BE2C (cell line): ENCODE measurements at places on chromosomes 2 and 18.

DNA sequence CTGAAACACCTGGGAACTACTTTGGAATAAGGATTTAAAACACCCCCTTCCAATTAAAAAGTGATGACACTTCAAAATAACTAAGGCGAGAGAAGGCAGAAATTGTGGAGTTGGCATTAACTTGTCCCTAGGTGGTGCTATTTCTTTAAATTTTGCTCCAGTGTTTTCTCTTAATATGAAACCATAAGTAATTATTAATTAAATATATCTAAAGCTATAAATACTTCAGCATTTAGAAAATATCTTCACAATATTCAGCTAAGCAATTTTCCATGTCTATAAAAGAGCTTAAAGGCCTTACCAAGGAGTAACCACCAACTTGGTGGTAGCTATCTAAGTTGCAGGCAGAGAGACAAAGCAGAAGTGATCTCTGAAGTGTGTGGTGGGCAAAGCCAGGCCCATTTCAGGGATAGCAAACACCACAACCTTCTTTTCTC lies 186.8 kb upstream of the PGAP1 start:
- no peak for DNase-seq

GRCh38 chr2:239184968-239185903 lies 215.6 kb downstream of the HDAC4 start:
- DNase-seq: no peak

- DNase-seq: no peak
Observed at GRCh38 chr2:211457325-211457724, 900.9 kb downstream of the CPS1 start.

DNA sequence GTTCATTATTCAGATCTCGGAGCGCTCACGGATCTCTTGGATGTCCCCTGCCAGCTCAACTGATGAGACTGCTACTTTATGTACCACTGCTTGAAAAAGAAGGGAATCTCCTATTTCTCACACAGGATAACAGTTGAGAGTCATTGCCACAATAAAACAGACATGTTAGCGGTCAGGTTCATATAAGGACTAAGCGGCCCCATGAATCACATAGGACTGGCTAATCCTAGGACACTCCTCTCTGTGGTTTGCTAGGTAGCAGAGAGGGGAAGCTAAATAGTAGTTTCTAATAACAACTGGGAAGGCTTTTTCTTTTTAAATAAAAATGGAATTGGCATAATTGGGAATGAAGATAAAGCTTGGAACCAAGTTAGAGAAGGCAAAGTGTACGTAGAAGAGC lies 15.9 kb upstream of the TGFA start:
- no peak for DNase-seq

GRCh38 chr2:207698301-207698700 lies 13.1 kb upstream of the CCNYL1 start:
- DNase-seq: no peak

- DNase-seq: no peak
Observed at GRCh38 chr18:27723168-27723567, 453.8 kb downstream of the CDH2 start.

GRCh38 chr18:23819001-23819400 lies 129.7 kb downstream of the LAMA3 start:
- DNase-seq: no peak

DNA sequence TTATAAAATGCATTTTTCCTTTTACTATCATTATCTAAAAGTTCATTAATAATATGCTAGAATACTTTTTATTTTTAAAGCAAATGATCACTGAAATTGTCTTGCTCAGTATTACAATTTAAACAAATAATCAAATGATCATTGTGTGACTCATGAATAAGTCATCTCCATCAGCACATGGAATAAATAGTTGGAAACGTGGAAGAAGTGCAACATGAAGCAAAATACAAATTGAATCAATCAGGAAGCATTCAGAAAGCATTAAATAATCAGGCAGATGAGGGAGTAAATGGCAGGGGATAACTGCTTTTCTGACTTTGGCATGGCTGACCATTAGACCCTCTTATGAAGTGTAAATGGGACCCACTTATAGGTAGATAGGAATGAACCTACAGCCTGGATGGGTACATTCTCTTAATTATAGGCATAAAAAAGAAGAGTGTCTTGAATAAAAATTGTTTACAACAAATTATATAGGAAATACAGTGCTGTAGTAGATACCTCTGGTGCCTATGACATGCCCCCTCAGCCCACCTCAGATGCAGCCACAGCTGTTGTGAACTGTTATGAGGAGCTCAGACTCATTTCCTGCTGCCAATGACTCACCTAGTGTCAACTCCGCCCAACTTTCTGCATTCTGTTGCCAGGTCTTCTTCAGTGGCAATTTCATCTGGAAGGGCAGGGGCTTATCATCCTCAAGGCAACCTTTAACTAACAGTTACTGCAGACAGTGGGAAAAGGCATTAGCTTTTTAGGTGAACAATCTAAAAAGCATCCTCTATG lies 936.0 kb downstream of the TRIB2 start:
- DNase-seq: peak; percentile 27

DNA sequence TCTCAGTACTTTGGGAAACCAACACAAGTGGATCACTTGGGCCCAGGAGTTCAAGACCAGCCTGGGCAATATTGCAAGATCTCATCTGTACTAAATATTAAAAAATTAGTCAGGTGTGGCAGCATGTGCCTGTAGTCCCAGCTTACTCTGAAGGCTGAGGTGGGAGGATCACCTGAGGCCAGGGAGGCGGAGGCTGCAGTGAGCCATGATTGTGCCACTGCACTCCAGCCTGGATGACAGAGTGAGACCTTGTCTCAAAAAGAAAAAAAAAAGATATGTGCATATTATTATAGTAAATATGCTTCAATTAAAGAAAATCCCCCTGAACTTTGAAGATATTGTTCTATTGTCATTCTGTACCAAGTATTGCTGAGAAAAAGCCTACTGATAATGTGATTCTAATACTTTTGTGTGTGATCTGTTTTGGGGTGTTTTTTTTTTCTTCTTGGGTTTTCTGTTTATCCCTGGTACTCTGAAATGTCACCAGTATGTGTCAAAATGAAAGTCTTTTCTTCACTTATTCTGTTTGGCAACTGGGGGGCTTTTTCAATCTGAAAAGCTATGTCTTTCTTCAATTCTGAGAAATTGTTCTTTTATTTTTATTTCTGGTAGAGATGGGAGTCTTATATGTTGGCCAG lies 13.2 kb downstream of the NEURL3 start:
- DNase-seq: no peak

DNA sequence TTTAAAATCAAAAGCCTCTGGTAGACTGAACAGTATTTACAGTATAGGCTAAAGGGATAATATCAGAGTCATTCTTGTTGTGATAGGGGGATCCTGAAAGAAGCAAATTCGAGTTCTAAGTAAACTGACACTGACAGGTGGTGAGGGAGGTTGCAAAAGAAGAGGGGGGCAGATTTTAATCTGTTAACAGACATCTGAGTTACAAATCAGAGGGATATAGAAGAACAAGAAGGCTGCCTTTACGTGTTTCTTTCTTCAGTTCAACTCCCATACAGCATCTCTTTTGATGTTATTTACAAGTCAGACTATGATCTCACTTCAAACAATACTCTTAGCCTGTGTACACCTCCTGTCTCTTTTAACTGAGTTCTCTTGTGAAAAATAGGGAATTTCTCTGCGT lies 16.3 kb upstream of the ITGA4 start:
- no peak for DNase-seq

DNA sequence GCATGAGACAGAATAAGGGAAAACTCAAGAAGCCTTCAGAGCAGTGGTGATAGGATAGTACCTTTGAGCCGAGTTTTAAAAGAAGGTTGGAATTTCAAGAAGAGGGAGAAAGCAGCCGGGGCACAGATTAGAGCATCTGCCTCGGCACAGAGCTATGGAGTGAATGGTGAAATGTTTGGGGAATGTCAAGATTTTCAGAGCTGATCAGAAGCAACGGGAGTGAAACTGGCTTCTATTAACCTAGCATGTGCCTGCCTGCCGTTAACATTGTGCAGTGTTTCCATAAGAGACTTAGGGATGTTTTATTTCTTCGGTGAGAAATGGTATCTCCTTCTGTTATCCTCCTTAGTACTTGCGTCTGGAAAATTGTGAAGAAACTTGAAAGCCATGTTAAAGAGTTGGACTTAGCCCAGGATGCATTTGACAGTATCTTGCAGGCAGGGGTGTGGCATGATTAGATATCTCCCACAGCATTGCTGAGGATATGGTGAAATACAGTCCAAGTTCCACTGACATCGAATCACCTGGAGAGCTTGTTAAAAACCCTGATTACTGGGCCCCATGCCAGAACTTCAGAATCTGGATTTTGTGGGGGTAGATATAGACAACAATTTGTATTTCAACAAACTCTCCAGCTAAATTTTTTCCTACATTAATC lies 96.8 kb upstream of the PPP1CB start:
- DNase-seq: no peak

DNA sequence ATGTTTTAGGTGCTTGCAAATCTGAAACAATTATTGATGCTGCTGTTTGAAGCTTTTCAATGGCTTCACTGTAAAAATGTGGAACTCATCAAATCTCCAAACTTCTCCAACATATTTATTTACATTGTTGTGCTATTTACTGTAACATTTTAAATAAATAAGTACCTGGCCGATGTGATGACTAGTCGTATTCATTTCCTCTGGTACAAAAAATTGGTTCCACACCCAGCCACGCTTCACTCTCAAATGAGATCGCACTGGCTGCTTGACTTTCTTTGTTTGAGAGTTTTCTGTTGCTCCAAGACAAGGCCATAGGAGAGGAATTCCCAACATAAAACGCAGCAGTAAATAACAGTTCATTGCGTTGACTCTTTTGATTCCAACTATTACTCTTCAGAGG lies 32.0 kb downstream of the CDH19 start:
- DNase-seq: no peak

DNA sequence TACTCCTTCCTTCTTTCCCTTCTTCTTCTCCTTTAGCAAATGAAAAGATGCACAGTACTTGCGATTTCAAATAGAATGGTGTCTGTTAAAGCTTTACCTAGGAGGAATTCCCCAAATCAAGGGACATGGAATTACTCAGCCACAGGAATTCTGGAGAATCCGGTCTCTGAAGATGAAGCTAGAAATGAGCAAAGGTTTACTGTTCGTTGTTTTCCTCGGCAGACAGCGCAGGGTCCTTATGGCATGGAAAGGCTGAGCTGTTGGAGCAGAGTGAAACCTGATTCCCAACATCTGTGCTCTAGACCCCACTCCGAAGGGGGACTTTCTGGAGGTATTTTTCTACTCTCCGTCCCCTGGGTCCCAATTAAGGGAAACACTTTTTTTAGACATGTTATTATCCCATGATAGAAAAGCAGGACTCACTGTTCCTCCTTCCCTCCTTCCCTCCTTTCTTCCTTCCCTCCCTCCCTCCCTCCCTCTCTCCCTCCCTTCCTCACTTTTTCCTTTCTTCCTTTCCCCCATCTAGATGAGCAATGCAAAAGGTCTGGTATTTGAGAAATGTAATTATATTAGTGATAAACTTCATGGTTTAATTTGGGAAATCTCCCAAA lies 47.1 kb downstream of the CDCA7 start:
- DNase-seq: no peak

DNA sequence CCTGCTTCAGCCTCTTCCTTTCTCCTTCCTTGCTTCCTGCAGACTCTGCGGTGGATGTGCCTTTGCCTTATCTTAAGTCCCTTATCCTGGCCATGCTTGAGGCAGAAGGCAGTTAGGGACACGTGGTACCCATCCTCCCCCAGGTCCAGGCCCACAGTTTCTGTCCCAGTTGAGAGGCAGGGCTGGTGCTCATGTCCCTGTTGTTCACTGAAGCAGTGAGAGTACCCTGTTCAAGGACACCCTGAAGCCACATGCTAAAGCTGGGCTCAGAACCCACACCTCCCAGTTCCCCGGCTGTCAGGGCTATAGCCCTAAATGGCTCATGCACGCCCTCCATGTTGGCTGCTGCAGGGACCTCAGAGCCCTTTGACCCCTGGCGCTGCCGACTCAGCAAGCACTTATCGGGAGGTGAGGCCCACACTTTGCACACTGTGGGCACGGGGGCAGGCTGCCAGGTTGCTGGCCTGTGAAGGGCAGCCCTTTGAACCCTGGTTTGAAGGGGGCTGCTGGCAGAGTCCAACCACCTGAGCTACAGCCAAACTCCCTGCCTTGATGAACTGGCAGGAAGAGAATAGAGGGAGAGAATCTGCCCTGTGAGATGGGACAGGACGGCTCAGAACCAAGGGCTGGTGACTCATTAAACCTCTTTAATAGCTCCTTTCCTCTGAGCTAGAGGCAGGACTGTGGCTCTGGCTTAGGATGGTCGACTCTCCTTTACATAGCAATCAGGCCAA lies 6.3 kb downstream of the KHK start:
- no peak for DNase-seq

DNA sequence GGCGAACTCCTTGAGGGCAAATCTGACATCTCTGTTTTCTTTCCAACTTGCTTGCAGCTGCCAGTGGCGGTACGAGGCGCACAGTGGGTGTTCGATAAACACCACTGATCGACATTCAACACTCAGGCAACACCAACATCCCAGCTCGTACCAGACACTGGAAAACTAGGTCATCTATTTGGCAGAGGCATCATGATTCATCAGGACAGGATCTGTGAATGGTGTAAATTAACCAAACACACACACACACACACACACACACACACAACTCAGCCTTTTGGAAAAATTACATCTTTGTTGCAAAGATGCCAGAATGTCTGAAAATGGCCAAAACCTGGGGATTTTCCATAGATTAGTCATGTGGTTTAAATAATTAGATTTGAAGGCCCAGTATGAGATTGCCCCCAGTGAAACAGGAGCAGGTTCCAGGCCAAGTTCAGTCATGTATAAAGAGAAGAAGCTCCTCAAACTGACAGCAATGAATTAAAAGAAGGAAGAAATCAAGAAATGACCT lies 150.5 kb upstream of the NCKAP5 start:
- peak; percentile 63 for DNase-seq

DNA sequence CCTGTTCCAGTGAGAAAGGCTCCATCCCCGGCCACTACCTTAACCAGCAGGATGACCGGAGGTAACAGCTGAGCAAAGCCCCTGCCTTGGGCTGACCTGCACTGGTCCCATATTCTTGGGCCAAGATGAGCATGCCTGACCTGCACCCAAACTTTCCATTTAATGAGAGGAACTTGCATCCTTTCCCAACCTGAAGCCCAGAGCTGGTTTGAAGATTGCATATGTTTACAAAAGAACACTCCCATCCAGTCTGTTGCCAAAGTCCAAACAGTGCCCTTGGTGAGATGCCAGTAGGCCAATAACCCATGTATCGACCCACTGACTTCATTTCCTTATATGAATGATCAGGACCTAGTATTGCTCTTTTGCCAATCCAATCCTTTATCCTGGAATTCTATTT lies 5.5 kb upstream of the NPAS2 start:
- no peak for DNase-seq

GRCh38 chr2:98454500-98455235 lies 10.0 kb downstream of the INPP4A start:
- no peak for DNase-seq
